HuH-7.5 (cell line): ENCODE measurements at places on chromosomes 12 and 14.

- DNase-seq: no peak
These were observed 33.8 kb upstream of the IRF2BPL start for GRCh38 chr14:77062261-77062660.

- DNase-seq: peak; percentile 22
These were observed 6.0 kb upstream of the SPTLC2 start for GRCh38 chr14:77622366-77622961.

GRCh38 chr12:49672301-49673217 lies 34.6 kb downstream of the FMNL3 start:
- no peak for DNase-seq

GRCh38 chr14:57818511-57818910 lies 47.4 kb downstream of the SLC35F4 start:
- DNase-seq: no peak

DNA sequence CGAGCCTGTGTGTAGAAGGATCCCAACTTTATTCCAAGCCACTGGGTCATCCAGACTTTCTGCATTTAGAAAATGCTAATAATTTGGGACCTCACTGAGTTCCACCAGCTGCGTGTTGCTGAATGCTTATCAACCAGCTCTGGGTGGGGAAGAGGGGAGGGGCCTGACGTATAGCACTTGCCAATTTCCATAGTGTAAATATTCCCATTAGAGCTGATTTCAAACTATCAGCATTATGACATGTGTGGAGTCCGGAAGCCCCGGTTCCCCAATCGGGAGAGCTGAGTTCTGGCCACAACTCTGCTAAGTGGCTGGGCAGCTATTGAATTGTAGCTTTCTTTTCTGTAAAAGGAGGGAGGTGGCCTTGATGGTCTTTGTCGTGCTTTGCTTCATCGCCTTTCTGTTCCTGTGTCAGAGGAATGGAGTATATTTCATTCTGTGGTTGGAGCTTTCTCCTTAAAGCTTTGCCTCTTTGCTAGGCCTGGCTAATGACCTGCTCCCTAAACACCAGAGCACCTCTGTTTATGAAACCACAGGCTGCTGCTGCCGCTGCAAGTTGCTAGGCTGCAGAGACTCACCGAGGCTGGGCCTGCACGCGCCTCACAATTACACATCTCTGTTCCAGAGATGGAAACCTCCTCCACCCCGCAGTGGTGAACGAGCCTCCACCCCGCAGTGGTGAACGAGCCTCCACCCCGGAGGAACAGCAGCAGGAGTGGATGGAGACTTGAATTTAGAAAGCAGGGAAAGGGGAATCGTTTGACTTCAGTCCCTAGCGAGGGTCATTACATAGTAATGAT lies 7.7 kb upstream of the BCL7A start:
- no peak for DNase-seq

- no peak for DNase-seq
These were observed 151.0 kb upstream of the LMO3 start for GRCh38 chr12:16756833-16757555.

GRCh38 chr12:88775742-88776151 lies 195.5 kb upstream of the KITLG start:
- DNase-seq: no peak

GRCh38 chr12:20549108-20549719 lies 145.9 kb upstream of the SLCO1C1 start:
- peak; percentile 36 for DNase-seq

DNA sequence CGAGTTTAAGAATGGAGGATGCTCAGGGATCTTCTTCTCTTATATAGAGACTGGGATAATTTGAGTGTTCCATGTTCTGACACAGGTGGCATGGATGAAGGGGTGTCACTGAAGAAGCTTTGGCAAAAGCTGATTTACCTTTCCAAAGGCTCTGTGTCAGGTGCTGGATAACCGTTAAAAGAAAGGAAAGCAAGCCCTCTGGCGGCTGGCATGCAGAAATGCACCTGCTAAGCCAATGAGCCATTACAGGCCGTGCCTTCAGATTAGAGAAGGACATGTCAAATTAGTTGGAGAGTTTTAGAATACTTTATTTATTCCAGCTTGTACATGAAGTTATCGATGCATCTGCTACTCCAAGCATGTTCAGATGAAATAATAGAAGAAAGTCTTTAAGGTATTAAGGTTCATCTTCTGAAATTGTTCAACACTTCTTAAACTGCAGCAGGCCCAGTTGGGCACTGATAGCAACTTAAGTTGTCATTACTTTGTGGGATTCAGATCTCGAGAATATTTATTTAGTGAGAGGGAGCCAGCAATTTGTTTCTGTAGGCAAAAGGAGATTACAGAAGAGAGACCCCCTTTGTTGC lies 678.2 kb downstream of the NRXN3 start:
- DNase-seq: peak; percentile 5
